Thyroid gland (tissue), 4 donors: ENCODE measurements at places on chromosomes 6 and 20. TPM values are rescaled to one million over a fixed set of nuclear protein-coding genes. Genes with fewer than 3 reads are reported as not detected.

GRCh38 chr20:2762578-2763131 is 37.8 kb downstream of the CPXM1 start:
- DNase-seq, result no peak

DNA sequence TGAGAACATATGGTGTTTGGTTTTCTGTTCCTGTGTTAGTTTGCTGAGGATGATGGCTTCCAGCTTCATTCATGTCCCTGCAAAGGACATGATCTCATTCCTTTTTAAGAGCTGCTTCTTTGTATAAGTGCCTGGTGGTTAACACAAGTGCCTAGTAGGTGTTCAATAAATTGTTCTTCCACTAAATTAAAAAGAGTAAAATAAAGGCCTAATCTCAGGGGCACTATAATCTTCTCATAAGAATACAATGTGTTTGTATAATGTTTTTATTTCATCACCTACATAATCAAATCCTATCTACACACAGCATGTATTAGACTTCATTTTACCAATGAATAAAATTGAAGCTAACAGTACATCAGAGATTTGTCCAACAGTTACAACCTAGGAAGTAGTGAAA is 252.7 kb downstream of the KHDC1L start:
- DNase-seq, result no peak

DNA sequence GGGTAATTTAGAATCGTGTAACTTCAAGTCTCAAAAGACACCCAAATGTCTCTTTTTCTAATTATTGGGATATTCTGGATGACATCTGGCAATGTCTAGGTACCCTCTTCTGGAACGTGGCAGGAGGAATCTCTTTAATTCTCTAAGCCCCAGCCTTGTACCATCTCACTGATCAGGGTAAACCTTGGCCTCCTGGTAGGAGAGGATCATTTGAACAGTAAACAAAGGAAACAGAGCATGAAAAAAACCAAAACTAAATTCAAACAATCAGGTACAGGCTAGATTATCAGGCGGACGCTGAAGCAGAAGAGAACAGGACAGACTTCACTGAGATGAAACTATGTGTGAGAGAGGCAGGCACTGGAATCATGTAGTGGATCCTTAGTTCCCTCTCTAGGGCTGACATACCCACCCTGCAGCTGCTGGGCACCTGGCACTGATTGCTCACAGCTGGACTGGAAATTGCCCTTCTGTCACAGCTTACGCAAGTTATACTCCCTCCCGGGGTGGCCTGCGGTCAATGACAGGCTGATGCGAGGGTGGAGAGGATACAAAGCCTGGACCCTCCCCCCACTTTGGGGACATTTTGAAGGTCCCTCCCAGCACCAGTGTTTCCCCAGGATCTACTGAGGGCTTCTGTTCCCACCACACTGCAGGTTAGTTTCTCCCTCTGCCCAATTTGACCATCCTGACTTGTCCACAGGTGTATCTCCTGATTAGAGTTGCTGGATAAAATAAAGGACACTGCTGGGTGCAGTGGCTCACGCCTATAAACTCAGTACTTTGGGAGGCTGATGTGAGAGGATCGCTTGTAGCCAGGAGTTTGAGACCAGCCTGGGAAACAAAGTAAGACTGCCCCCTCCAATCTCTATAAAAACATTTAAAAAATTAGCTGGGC is 20.6 kb upstream of the ZBTB24 start:
- no peak for DNase-seq

GJA10 gene
- total RNA-seq, result not detected

- DNase-seq, result no peak
These were observed 1.9 kb downstream of the EIF2S2 start for GRCh38 chr20:34110025-34110744.

TRAPPC3L gene
- 0.13 TPM for total RNA-seq

LSM14B gene
- 27.9 TPM for total RNA-seq

EYS gene
- total RNA-seq, result not detected

TREML4 gene
- total RNA-seq, result not detected

PTK7 gene
- 52.9 TPM for total RNA-seq
